ENCODE measurements at places on chromosomes 1 and 21.

GRCh38 chr1:111930356-111930755, 59.1 kb downstream of the KCND3 start:
- no peak for DNase-seq

DNA sequence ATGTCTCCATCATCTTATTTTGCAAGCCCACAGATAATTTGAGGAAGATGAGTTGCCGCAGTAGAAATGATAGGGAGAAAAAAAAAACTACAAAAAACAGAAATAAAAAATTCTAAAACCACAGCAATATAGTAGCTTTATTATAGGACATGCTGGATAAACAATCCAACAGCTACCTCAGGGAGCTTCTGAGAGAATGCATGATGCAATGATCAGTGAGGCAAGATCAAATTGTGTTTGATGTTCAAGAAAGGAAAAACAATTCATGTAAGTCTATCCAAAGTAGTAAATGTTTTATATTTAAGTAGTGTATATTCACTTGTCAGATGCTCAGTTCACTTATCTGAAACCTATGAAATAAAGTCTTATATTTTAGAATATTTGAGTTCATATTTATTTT, 6.7 kb downstream of the CR1L start:
- no peak for DNase-seq

- no peak for DNase-seq
Observed at GRCh38 chr1:24300971-24301784, 18.0 kb upstream of the GRHL3 start.

DNA sequence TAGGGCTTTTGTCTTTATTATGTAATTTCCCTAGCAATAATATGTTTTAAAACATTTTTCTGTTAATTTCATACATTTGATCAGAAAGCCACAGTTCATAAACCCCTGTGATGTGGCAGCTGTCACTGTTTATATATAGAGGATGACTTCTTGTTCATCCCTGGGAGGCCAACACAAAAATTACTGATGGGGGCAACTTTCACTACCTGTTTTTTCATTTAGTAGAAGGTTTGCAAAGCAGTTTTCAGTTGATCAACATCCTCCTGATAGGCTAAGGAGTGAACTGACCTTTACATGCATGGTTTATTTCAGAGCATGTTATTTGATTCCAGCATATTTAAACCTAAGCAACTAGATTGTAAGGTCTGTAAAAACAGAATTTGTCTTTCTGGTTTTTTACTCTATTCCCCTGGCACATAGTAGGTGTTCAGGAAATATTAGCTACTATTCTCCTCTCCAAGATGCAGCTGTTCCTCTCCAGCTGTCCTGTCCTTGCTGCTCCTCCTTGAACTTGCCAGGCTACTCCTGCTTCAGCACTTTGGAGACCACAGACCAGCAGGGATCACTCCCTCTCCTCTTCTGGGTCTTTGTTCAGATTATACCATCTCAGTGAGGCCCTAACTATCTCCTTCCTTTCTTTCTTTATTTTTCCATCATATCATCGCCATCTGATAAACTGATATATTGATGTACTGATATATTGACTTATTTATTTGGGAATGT, 54.7 kb downstream of the ROR1 start:
- no peak for DNase-seq

GRCh38 chr1:52669696-52670095, 28.5 kb downstream of the COA7 start:
- no peak for DNase-seq

Data from H54 (cell line).